ENCODE measurements at places on chromosomes 3 and 15. TPM values are rescaled to one million over a fixed set of nuclear protein-coding genes. Genes with fewer than 3 reads are reported as not detected.

The TRIM42 gene
- not detected for total RNA-seq

The NEO1 gene
- total RNA-seq = 28.2 TPM

The LSAMP gene
- 1.0 TPM for total RNA-seq

The TLR9 gene
- 0.23 TPM for total RNA-seq

The FOXB1 gene
- total RNA-seq = not detected

The SLC9A9 gene
- 6.6 TPM for total RNA-seq

The USP4 gene
- 30.0 TPM for total RNA-seq

The CAMK1 gene
- total RNA-seq = 37.5 TPM

The PRICKLE2 gene
- total RNA-seq = 35.4 TPM
